Stimulated activated CD8-positive, alpha-beta memory T cell treated with anti-CD3 and anti-CD28 coated beads, Interleukin-15, amount 100 ng/mL, for 4 hours (primary cell): ENCODE measurements at places on chromosomes 3 and 15.

DNA sequence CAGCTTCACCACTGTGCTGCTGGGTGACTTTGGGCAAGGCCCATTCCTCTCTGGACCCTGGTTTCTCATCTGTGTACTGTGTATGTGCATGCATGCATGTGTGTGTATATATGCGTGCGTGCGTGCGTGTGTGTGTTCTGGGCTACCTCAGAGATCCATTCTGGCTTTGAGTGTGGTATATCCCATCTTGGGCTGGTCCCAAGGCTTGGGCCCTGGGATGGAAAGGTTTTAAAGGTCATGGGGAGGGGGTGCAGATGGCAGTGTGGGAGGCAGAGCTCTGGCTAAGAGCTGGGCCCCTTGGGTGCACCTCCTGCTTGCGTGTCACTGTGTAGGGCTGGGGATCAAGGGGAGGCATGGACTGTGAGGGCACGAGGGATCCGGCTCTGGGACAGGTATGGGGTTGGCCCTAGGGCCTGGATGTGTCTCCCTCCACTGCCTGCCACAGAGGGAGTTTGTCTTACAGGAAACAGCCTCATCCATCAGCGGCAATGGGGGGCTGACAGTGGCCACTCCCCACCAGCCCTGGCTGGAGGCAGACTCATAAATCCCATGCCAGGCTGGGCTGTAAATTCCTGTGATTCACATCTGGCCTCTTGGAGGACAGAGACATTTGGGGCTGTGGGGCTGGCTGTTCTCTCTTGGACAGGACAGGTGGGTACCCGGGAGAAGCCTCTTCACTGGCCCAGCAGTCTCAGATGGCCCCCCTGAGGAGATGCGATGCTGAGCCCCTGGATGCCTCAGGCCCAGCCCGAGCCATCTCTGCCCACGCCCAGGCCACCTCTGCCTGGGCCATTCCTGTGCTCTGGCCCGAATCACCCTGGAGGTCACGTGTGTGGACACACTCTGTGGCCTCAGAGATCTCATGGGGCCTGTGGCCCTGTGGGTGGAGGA, 21.4 kb upstream of the CSPG4 start:
- no peak for DNase-seq

DNA sequence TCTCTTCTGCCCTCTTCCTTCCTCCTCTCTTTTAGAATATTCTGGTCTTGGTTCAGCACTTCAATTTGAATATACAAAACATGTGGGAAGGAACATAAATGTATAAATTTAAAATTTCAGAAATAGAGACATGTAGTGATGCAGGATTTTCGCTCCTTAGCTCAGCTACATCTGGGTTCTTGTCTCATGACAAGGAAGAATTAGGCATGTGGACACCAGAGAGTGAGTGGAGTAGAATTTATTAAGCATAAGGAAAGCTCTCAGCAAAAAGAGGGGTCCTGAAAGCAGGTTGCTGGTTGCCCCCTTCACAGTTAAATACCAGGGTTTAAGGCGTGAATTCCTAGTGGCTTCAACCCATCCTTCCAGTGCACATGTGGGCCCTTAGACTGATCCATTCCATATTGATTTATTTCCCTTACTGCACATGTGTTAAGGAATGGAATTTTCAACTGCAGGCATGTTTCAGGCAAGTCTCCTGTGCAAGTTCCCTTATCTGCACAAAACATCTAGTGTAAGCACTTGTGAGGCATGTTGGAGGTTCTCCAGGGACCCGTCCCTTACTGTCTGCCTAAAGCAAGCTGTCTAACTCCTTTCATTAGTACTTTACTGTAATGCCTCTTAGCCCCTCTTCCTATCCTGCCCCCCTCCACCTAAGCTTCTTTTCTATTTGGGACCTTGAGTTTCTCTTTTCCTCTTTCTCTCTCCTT, 133.2 kb upstream of the STRIT1 start:
- DNase-seq, result no peak

DNA sequence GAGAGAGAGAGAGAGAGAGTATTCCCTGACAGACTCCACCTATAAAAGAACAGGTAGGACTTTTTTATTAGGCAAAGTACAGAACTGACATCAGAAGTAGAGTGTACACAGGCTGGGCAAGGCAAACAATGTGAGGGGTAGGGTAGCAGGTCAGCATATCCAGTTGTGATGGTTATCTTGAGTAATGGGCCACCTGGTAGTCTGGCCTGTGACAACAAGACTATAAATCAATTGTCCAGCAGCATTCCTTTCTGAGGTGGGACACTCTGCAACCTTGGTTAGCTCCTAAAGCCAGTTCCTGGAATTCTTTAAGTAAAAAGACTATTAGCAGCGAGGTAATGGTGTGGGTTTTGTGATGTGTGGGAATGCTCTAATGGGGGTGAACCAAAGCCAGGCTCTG, 14.9 kb upstream of the TMCC1 start:
- DNase-seq, result no peak

DNA sequence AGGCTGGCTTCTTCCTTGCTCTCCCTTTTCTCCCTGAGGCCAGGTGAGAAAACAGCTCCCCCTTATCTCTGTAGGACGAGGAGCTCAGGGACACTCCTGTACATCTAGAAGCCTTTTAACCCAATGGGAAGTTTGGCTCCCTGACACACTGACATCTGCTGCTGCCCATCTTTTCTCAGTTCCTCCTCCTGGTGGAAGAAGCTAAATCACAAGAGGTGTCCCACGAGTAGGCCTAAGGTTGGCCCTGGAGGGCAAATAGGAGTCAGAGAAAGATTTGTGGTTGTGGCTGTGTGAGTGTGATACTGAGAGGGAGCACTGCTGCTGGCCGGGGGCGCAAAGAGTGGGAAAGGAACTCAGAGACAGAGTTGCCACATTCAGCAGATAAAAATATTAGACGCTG, 49.5 kb downstream of the ARHGAP31 start:
- no peak for DNase-seq

GRCh38 chr15:85769182-85769900, 25.4 kb downstream of the KLHL25 start:
- DNase-seq, result no peak

DNA sequence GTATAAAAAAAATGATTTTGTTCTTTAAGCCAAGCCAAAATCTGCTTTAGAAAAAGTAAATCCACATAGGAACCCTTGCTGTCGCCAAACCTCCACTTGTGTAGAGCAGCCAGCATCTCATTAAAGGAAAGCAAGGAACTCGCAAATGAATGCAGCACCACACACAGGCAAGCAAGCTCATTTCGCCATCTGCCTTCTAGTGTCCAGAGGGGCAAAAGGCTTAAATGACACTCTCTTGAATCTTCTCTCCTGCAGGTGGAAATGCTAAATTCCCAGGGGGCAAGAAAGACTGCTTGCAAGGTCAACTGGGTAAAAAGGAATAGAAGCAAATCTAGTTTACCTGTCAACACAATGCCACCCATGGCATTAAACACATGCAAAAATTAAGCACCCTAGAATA, 2.4 kb downstream of the MB21D2 start:
- DNase-seq, result no peak
